Muscle of back (tissue), 13 donors: ENCODE measurements at places on chromosomes 5 and 9.

DNA sequence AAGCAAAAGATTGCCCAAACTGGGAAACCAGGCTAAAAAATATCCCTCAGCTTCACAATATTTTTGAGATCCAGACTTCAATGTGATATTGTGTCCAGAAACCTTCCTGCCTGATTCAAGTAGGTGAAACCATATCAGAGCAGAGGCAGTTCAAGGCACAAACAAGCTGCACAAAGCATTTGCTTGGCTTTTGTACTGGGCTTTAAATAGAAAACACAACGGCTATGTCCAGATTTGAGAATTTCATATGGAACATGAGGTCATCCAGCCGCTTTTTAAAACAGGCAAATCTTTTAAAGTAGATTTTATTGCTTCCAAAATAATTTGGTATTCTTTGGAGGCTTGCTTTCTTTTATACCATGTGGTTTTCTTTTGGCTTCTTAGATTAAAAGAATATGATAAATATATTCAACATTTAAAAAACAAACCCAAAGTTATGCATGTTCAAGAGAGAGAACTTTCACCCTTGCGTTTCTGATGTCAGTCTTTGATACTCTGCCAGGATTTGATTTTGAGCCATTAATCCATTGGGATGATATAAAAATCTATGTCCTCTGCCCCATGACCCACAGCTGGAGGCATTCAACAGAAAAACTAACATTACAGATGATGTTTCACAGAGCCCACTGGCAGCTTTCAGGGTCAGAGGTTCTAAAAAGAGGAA, 29.0 kb upstream of the CCDC112 start:
- DNase-seq: peak; percentile 44

GRCh38 chr5:122490718-122491117, 178.7 kb downstream of the SNCAIP start:
- DNase-seq: no peak

GRCh38 chr9:136572828-136573625, 27.2 kb upstream of the NOTCH1 start:
- DNase-seq: no peak

DNA sequence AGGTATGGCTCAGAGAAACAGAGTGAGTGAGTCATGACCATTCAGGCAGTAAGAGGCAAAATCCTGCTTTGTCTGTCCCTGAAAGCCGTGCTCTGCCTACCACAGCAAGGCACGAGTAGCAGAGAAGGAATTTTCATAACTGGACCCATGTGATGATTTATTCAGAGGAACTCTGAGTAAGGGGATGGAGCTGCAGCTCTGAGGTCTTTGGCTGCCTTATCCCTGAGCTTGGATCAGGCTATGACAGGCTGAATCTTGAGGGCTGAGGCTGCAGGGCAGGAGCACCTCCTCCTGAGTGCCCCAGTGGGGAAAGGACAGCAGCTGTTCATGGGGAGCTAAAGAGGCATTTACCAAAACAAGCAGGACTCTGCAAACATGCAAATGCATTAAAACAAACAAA, 183.4 kb downstream of the PAPPA start:
- DNase-seq: no peak

DNA sequence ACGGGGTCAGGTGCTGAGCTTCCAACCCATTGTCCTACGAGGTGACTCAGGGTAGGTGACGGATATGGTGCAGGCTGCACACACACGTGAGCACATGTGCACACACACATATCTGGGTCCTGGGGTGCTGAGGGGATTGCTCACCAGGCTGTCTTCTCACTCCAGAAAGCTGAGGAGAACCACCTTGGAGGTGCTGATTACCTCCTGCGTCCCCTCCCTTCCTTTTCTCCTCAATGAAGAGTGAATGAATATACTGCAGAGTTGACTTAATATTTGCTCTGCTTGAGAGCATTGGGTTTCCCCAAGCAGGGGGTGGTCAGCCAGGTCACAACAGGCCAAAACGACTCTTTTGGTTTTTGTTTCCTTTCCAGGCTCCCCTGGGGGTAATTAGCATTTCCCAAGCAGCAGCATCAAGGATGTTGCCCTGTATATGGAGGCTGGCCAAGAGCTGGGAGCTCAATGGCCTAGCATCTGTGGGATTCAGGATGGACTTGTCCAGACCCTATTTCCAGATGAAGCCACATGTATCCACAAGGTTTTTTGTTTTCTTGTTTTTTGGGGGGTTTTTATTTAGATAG, 49.7 kb downstream of the PDZD2 start:
- DNase-seq: no peak

DNA sequence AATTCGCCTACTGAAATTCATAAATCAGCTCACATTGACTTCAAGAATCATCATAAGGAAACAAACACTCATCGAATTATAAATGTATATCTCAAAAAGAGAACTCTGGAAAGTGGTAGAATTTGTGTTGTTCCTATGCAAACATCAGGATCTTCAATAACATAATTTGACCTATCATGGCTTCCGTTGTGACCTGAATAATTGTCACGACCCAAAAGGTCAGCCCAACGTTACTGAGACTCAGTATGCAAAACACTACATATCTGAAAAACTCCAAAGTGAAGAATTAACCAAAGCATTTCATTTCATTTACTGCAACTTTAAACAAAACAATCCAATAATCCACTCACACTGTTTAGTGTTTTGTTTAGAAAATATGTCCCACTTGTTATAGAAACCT, 1.2 kb downstream of the RAPGEF6 start:
- DNase-seq: no peak

GRCh38 chr5:74638970-74639806, 1.3 kb downstream of the ENC1 start:
- peak; percentile 74 for DNase-seq

DNA sequence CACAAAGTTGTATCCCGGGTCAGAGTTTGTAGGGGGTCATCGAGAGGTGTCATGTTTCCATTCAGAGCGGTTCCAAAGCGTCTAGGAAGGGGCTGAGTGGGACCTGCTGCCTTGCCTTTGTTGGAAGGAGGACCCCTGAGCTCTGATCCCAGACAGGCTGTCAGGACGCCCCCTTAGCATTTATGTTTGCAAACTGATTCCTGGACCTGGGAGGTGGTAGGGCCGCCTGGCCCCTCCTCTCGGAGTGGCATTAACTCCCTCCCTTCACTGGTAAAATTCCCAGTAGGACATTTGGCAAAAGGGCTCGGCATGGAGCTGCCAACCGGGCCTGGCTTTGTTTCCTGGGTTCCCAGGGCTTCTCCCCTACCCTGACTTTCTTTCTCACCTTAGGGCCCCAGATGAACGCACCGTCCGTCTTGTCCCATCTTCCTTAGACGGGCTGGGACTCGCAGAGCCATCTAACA, 2.5 kb downstream of the JADE2 start:
- no peak for DNase-seq

GRCh38 chr5:69305512-69305911, 27.1 kb downstream of the CCDC125 start:
- no peak for DNase-seq

- no peak for DNase-seq
Measured at GRCh38 chr9:89089176-89089575, 89.4 kb downstream of the SHC3 start.

- DNase-seq: no peak
Measured at GRCh38 chr9:18689921-18690320, 216.0 kb downstream of the ADAMTSL1 start.

GRCh38 chr9:79526149-79526672, 45.6 kb upstream of the TLE4 start:
- DNase-seq: no peak

DNA sequence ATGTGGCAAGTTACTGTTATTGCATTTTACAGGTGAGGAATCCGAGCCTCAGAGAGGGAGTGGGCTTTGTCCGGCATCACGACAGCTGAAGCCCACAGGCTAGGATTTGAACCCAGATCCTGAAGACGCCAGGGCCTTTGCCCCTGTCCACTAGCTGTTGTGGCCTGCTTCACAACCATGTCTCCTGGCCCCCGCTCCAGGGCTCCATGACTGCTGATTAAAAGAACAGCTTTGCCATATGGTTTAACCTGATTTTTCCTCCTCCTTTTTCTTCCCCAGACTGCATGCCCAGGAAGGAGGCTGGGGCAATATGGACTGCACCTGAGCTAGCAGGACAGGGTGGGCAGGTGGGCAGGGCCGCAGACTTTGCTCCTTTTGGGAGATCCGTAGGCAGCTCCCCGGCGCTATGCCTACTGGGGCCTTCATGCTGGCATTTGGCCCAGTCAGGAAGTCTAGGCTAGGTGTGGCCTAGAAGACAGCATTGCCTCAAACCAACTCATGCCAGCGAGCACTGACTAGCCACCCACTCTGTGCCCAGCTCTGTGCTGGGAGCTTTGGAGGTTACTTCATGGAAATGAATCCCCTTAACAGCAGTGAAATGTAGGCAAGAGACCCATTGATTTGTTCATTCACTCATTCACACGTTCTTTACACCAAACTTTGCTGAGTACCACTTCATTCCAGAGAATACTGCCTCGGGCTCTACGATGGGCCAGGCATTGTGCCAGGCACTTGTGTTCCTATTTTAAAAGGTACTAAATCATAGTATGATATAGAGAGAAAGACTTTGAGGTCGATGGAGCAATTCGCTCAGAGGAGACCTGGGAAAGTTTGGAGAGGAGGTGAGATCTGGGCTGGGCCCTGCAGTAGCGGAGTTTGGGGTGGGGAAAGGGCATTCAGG, 94.3 kb upstream of the CPEB4 start:
- DNase-seq: no peak

DNA sequence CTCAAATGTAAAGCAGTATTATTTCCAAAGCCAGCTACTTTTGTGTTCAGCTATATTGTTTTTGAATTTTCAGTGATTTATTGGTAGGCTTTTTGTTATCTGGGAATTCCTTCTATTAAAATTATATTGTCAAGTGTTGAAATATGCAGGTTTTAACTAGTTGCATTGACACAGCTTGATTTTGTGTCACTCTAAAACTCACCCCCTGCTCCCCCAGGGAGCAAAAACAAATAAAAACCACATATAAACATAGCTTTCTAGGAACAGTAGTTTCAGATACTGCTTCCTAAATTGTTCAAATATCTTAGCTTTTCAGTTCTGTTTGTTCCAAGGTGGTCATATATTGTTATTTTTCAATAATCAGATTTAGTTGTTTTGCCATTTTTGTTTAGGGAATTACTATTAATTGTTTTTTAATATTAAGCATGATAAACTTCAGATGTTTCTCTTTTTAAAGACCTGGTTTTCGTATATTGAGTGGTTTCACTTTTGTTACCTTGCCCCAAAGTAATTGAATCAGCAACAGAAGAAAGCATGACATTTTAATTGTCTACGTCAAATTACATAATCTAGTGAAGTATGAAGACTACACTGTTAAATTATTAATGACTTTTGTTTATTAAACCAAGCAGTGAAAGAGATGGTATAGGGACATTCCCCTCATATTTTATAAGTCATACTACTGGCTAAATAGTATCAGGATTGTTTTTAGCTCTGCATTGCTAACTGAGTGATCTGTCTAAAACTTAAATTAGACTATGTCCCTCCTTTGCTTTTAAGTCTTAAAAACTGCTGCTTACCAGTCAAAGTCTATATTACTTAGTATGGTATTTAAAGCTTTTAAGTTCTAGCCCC, 43.4 kb downstream of the ERBIN start:
- no peak for DNase-seq

GRCh38 chr9:22169243-22169642, 160.1 kb upstream of the CDKN2B start:
- DNase-seq: no peak

DNA sequence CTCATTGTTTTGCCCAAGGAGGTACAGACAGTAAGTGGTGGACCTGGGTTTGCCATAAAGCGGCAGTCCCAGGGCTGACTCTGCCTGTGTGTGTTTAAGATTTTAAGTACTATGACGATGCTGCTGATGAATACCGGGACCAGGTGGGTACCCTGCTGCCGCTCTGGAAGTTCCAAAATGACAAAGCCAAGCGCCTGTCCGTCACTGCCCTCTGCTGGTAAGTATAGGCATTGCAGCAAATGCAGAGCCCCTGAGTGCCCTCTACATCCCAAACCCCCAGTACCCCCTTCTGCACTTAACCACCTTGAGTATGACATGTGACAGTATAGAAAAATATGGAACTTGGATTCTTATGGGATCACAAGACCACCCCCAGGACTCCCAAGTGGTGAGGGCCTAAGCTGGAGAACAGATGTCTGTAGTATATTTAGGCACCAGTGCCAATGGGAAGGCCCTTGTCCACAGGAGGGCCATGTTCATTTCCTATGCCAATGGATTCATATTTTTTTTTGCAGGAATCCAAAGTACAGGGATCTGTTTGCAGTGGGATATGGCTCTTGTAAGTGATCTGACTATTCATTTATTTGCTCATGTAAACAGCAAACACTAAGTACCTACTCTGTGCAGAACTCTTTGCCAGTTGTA, 22.0 kb downstream of the ENHO start:
- peak; percentile 65 for DNase-seq

GRCh38 chr5:139895647-139896046, 100.0 kb downstream of the PSD2 start:
- DNase-seq: no peak

- no peak for DNase-seq
Measured at GRCh38 chr9:31492229-31492628, 892.2 kb upstream of the ACO1 start.
